ENCODE measurements at places on chromosomes 3 and 15. TPM values are rescaled to one million over a fixed set of nuclear protein-coding genes. Genes with fewer than 3 reads are reported as not detected.

DNA sequence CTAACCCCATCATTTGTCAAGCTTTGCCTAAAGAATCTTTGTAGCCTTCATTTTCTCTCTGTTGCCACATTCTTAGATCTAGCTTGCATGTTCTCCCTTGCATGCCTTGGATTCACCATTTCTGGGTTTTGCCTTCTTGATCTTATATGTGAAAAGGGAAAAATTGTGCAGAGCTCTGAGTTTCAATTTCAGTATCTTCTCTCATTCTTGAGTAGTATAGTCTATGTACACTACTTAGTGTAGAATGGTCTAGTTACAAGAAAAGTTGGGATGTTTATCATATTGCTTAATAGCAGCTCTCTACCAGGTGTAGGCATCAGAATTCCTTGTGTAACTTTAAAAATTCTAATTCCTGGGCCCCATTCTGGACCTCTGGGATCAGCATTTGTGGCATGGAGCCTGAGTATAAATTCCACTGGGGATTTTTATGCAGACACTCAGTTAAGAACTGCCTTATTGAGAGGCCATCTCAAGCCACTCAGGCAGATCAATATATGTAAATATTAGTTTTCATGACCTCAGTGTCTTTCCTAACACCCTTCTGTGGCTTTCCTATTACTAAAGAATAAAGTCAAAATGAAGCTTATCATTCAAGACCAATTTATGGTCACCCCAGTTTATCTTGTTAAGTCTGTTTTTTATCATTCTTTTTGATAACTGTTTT is 23.4 kb downstream of the GTF2E1 start:
- DNase-seq = no peak

DNA sequence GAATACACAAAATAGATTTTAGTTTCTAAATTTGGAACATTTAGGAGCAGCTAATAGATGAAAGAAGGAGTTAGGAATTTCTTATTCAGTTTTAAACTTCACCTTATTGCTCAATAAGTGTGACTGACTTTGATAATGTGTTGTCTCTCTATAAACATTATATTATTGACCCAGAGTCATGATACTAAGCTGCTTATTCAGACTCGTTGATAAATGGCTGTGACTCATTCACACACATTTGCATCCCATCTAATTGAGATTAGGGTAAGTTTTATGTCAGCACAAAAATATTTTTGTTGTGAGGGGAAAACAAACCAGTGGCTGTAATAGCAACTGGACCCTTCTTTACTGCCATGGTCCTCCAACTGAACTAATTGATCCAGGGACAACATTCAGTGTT is 137.6 kb downstream of the GOLIM4 start:
- no peak for DNase-seq

- no peak for DNase-seq
Observed at GRCh38 chr3:127224118-127224517, 31.2 kb downstream of the PRR23E start.

DNA sequence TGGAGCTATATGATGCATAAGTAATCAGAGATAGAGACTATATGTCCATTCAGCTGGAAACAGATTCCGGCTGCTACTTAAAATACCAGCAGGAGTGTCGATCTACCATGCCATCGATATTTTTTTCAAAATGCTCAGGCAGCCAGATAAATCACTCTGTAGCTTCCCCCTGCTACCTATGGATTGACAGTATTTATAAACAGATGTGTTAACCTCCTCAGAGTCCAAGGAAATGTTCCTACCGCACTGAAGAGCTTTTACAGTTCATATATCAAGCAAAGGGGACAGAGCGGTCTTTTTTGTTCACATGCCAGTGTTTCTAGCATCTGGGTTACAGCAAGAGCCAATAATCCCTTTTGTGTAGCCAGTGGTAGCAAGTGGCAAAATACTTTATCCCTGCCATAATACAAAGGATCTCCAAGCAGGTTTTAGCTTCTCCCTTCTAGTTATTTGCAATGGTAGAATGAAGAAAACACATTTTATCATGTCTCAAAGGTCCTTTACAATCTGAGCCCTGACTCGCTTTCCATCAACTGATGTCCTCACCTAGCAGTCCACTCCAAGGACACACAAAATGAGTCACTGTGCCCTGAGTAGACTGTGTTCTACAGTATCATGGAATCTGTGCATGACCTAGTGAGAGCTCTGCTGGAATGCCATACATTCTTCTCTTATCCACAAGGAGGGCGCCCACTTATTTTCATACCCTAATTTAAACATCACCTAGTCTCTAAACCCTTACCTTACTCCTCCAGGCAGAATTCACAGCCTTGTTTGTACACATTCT is 507.0 kb downstream of the TBL1XR1 start:
- DNase-seq = no peak

DNA sequence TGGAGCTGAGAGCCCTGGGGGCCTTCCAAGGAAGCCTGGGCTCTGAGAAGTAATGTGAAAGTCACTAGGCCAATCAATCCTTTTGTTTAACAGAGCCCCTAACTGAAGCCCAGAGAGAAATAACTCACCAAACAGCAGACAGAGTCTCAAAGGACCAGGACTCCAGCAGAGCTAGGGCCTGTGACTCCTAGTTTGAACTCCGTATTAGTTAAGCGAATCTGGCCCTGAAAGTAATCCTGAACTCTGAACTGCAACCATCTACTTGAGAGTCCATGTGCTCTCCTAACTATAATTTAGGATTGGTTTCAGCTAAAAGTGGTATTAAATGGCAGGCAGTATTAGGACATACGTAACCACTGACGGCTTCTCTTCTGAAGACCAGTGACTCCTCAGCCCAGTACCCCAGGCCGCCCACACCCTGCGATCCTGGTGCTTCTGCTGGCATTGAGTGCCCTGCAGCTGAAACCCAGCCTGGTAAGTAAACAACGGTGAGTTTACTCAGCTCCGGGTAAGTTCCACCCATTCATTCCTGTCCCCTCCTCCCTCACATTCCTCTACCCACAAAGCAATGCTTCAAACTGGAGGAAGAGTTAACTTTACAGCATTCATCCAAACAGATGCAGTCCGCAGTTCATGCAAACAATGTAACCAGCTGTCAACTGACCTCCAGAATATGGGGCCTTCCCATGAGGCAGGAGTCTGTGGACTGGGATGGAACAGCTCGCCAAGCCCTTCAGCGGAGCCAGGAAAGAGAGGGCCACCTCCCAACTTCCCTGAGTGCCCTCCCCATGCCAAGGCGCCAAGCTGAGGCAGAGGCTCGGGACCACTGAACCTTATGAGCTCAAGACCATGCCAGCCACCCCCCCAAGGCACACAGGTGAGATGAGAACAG is 7.3 kb downstream of the MYO5C start:
- no peak for DNase-seq

DNA sequence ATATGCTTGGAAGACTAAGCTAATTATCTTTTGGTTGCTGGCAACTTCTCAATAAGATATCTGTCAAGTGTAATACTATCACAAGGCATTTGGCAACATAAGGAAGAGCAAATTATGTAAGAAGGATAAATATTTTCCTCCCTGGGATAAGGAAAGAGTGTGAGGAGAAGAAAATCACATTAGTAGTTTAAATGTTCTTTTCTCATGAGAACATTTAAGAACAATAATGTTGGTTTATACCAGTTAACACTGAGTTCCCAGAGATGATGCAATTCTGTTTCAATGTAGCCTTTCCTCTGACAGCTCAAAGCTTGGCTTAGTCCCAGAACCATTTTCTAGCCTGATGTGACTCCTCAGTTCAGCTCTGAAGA is 66.1 kb upstream of the NPHP3 start:
- DNase-seq = no peak

DNAH12 gene
- polyA plus RNA-seq = 0.09 TPM

CLDN18 gene
- 0.84 TPM for polyA plus RNA-seq

GPR149 gene
- polyA plus RNA-seq = not detected

SLC22A14 gene
- 0.11 TPM for polyA plus RNA-seq
